ENCODE measurements at places on chromosomes 16 and 17. TPM values are rescaled to one million over a fixed set of nuclear protein-coding genes. Genes with fewer than 3 reads are reported as not detected.

DNA sequence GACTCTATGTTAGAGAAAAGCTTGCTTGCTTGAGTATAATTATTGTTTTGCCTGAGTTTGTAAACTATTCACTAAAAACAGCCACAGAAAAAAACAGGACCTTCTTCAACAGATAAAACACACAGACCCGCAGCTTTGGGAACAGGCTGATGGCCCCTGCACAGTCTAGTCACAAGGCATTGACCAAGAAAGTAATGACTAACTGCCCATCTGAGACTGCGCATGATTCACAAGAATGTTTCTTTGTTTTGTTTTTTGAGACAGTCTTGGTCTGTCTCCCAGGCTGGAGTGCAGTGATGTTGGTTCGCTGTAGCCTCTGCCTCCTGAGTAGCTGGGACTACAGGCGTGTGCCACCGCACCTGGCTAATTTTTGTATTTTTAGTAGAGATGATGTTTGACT is 2.8 kb upstream of the ZKSCAN2 start:
- DNase-seq, result no peak

GRCh38 chr17:45139533-45139920 is 4.0 kb downstream of the ACBD4 start:
- no peak for DNase-seq

- DNase-seq, result peak; percentile 97
These were observed 365.2 kb downstream of the C16orf95 start for GRCh38 chr16:86951831-86952598.

- no peak for DNase-seq
These were observed 593 bp downstream of the GFER start for GRCh38 chr16:1984347-1985225.

CCL17 gene
- total RNA-seq, result not detected
